ENCODE measurements at places on chromosomes 2 and 18. TPM values are rescaled to one million over a fixed set of nuclear protein-coding genes. Genes with fewer than 3 reads are reported as not detected.

Gene ARHGEF4
- 15.6 TPM for total RNA-seq

Gene SERPINB11
- total RNA-seq: not detected

DNA sequence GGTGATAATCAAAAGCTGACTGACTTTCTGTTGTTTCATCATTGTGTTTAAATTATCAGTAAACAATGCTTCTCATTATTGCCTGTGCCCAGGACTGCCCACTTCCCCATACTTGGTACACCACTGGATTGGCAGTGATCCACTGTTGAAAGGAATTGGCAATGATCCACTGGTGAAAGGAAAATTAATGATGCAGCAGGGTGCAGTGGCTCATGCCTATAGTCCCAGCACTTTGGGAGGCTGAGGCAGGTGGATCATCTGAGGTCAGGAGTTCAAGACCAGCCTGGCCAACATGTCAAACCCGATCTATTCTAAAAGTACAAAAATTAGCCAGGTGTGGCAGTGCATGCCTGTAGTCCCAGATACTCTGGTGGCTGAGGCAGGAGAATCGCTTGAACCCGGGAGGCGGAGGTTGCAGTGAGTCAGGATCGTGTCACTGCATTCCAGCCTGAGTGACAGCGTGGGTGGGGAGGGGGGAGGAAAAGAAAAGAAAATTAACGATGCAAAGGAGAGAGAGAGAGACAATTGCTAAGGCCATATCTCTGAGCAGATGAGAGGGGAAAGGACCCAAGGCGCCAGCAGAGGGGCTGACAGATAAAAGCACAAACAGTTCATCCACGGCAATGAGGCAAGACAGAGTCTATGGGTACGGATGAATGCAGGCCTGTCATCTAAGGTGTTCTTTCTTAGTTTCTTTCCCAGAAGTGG is 10.2 kb upstream of the GTF2A1L start:
- no peak for DNase-seq

DNA sequence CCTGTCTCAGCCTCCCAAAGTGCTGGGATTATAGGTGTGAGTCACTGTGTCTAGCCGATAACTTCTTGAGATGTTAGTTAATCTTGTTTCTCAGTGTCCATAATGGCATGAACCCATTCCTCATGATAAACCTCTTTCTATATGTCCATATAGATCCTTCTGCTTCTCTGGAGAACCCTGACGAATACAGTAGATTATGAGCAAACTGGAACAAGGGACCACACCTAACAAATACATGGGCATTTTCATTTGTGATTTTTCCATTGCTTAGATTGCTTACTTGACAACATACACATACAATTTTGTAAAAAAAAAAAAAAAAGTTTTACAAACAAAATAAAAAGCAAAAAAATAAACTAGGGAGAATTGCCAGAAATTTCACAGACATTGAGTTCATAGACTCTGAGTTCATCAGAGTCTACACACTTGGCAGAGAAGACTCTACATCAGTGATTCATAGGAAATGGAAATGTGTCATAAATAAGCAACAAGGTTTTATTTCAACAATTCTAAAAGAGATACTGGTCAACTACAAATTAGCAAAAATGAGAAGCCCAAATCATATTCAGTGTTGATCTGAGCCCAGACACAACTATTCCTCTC is 96.7 kb downstream of the GALR1 start:
- DNase-seq: no peak

- DNase-seq: no peak
Observed at GRCh38 chr18:73136134-73136533, 268.3 kb upstream of the NETO1 start.
